Fibroblast of skin of right biceps (primary cell): ENCODE measurements at places on chromosomes 5 and 9.

GRCh38 chr9:123174079-123174478 lies 94.3 kb downstream of the STRBP start:
- DNase-seq, result no peak

GRCh38 chr9:27151693-27152404 lies 42.8 kb downstream of the TEK start:
- peak; percentile 81 for DNase-seq

DNA sequence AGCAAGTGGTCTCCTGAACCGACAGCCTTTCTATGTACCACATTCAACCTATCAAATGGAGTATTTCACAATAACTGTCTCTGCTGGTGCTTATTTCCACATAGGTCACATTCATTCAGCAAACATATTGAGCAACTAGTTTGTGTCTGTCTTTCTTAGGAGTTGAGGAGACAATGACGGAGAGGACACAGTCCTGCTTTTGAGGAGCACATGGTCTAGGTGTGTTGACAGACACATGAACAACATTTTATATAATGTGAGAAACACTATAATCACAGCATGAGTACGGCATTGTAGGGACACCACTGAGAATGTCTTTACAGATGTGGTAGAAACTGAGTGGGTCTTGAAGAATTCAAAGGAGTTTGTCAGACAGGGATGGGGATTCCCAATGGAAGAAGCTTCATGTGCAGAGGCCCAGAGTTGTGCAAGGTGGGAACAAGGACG lies 28.5 kb downstream of the NFIL3 start:
- DNase-seq, result peak; percentile 34

DNA sequence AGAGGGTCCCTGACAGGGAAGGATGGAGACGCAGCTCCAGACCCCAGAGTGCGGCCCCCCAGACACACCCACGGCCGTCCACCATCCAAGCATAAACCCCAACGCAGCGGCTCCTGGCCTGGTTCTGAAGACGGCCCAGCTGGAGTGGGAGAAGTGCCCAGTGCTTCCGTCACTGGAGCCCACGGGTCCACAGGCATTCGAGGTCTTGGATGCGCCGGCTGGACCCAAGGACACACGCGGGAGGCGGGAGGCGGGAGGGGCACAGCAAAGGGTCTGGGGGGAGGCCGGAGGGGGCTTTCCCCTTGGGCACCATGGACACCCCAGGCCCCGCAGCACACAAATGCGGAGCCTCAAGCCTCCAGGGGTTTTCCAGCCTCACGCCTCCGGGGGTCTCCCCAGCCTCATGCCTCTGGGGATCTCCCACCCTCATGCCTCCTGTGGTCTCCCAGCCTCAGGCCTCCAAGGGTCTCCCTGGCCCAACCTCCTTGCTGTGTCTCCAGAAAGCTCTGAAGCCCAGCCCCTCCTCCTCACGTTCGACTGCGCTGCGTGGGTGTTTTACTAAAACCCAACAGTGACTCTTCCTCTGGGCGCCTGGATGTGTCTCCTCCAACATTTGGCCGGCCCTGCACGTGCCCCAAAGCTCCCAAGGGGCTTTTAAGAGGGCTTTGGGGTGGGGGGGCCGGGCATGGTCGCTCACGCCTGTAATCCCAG lies 15.2 kb downstream of the EXD3 start:
- no peak for DNase-seq

- peak; percentile 51 for DNase-seq
Measured at GRCh38 chr5:5494489-5495402, 72.3 kb downstream of the ICE1 start.

GRCh38 chr9:123335193-123335985 lies 20.6 kb upstream of the CRB2 start:
- DNase-seq, result peak; percentile 83

- DNase-seq, result no peak
Measured at GRCh38 chr9:131162886-131163285, 37.5 kb downstream of the NUP214 start.

- DNase-seq, result no peak
Measured at GRCh38 chr5:44002381-44002901, 386.8 kb downstream of the FGF10 start.

- peak; percentile 38 for DNase-seq
Measured at GRCh38 chr9:93302586-93303257, 118.8 kb downstream of the WNK2 start.

- DNase-seq, result no peak
Measured at GRCh38 chr9:83503866-83504265, 34.3 kb downstream of the FRMD3 start.

DNA sequence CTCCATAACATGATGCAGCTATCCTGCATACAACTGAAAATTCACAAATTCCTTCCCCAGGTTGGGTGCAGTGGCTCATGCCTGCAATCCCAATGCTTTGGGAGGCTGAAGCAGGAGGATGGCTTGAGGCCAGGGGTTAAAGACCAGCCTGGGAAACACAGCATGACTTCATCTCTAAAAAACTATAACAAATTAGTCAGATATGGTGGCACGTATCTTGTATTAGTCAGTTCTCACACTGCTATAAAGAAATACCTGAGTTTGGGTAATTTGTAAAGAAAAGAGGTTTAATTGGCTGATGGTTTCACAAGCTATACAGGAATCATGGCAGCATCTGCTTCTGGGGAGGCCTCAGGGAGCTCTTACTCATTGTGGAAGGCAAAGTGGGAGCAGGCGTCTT lies 56.4 kb upstream of the DAPK1 start:
- peak; percentile 18 for DNase-seq

DNA sequence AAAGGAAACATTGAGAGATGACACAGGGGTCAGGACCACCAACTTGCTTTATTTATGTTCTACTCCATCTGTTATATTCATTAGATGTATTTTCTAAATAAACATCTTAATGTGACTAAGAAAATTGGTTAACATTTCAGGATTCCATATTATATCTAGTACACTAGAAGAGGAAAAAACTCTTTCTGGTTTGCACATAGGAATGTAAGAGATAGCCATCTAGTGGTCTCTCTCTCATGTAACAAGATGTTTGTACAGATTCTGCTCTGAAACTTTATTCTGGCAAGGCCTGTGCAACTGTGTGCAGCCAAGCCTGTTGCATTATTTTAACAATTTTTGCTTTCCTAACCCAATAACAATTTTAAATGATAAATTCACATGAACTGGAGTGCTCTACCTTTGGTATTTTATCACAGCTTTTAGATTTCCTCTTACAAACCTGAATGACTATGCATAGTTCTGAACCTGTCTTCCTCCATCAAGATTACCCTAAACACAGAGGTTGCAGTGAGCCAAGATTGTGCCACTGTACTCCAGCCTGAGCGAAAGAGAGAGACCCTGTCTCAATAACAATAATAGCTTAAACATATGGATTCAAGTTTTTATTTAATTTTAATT lies 148.2 kb downstream of the GIN1 start:
- DNase-seq, result peak; percentile 50

GRCh38 chr5:178068293-178068692 lies 45.0 kb upstream of the N4BP3 start:
- DNase-seq, result no peak

GRCh38 chr5:64942460-64942859 lies 173.7 kb downstream of the CWC27 start:
- DNase-seq, result no peak

DNA sequence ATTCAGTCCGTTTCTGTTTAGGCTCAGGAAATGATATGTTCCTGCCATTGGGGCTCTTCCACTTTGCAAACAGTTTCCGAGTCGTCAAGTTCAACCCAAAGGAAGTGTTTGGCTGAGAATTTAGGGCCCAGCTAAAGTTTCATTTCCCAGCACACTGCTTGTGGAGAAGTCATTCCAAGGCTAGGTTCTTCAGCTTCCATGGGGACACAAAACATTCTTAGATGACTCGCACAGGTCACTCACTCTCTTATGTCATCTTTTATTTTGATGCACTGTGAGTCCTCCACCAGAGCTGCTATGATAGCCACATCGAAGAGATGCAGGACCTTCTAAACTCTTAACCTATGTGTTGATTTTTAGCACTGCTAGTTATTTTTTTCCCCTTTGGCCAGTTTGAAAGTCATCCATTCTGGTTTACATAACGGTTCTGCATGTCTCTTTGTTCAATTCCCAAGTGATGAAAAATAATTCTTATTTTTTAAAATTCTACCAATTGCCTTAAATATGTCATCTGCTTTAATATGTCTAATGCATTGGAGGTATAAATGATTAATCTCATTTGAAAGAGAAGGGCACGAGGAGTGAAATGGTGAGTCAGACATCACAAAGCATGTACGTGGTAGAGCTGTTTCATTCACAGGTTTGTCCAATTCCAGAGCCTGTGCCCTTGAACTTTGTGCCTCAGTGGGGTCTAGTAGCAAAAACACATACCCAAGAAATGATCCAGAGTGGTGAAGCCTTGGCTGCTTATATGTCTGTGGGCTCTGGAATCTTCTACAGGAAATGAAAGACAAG lies 84.3 kb downstream of the ZNF462 start:
- DNase-seq, result peak; percentile 42

DNA sequence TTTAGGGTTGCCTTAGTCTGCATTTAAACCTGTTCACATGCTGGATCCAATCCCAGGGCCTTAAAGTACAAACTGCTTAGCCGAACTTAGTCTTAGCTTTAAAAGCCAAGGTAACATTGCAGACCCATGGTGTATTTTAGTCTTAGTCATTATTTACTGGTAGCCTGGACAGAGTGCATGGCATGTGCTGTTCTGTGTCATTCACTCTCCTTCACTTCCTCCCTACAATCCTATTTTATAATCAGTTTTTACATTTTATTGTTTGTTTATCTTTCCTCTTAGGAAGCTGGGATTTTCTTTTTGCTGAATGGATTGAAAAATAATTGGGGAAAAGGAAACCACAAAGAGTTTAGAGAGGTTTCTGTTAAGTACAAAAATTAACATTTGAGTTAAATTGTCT lies 29.4 kb upstream of the TAL2 start:
- DNase-seq, result no peak

- no peak for DNase-seq
Measured at GRCh38 chr5:35415309-35415708, 185.0 kb upstream of the PRLR start.

DNA sequence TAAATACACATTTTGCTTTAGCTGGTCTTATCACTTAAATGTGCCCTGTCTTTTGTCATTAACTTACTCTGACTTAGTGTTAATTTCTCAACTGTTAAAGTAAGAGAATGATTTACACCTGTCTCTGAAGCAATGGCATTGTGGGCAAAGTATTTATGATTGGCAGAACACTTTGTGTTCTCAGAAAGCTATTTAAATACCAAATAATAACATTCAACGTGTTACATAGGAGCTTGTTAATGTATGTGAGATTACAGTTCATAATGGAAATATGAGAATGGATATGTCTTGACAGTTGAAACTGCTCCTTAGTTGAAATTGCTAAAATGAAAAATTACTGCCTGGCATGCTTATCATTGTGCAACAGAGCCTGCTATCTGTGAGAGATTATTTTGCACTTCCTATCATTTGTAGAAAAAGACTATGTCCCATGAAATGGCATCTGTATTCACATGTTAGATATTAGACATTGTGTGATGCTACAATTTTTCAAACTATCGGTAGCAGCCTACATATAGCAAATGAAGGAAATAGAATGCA lies 46.1 kb downstream of the PRR16 start:
- no peak for DNase-seq

- DNase-seq, result peak; percentile 5
Measured at GRCh38 chr5:3740546-3741373, 145.1 kb downstream of the IRX1 start.

DNA sequence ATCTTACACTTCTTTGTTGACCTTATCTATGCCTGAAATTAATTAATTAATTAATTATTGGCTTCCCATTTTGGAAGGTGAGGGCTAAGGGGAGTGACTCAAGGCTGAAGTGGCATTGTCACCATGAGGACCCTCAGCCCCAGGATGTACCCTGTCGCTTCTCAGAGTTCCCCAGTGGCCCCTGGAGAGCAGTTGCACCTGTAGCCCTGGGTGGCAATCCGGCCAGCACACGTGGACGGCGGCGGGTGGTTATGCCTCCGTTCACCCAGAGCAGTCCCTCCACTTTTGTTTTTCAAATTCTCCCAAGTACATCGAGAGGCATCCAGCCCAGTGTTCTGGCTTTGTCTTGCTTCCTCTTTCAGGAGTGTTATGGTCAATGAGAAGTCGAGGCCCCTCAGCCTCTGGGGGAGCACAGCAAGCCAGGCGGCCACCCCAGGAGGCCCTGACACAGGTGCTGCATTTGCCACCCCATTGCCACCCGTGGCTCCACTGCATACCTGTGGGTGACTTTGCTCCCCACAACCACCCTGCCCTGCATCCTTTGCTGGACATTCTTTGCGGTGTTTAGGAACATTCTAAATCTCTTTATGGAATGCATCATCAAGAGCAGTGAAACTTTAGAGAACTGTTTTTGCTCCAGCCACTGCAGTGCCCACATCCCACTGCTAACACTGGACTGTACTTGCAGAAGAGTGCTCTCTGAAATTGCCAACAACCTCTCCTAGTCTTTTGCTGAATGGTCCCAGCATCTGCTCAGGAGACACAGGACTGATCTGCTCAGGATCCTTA lies 11.5 kb upstream of the IRX2 start:
- no peak for DNase-seq

GRCh38 chr5:1268056-1268455 lies 26.8 kb downstream of the TERT start:
- DNase-seq, result no peak

DNA sequence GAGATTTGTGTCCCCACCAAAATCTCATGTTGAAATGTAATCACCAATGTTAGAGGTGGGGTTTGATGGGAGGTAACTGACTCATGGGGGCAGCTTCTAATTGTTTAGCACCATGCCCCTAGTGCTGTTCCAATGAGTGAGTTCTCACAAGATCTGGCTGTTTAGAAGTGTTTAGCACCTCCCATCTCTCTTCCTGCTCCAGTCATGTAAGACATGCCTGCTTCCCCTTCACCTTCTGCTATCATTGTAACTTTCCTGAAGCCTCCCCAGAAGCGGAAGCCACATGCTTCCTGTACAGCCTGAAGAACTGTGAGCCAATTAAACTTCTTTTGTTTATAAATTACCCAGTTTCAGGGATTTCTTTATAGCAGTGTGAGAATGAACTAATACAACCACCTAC lies 170.5 kb downstream of the NDUFS4 start:
- no peak for DNase-seq

DNA sequence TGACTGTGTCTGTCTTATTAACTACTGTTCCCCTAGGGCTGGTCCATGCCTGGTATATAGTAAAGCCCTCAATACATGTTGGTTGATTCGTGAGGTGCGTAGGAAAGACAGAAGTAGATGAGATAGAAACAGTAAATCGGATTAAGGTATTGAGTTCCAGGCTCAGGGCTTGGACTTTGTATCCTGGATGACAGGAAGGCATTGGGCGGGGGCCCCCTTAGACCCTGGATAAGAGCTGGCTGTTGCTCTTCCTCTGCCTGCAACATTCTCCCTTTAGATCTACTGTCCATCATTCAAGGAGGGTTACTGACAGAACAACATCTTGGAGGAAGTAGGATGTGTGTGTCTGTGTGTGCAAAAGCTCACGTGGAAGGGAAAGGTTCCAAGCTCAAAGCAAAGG lies 31.2 kb upstream of the CTNNA1 start:
- no peak for DNase-seq
